Fibroblast of skin of right biceps (primary cell): ENCODE measurements at places on chromosomes 3 and 15.
A peak's percentile ranks its signal among the peaks of the same experiment; 100 is the strongest.

DNA sequence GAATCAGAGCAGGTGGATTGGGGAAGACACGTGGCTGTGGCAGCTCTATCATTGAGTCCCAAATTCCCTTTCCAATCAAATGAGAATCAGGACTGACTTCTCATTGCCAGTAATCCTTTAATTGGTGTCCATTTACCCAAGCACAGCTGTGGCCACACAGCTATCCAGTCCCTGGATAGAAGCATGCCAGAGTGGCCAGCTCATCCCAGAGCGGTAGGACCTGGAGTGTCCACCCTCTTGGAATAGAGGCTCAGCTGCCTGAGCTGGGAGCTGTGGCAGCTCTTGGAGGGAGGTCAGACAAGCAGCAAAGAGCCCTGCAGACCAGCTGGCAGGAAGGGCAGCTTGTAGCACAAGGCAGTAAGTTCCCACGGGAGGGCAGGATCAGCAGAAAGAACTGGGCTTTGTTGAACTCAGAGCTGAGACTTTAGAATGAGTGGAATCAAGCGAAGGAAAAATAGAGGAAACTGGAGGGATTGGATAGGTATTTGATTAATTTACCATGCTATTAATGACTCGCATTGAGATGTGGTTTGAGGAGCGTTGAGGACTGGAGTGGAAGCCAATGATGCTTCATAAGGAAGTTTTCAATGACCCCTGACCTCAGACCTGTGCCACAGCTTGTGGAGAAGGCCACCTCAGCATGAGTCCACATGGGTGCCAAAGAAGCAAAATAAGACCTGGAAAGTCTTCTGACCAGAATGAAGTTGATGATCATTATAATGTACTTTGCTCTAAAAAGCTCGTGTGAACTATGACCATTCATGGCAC, 6.9 kb upstream of the ALPK3 start:
- no peak for DNase-seq

- DNase-seq, result no peak
Measured at GRCh38 chr3:20583648-20584047, 397.6 kb upstream of the SGO1 start.

DNA sequence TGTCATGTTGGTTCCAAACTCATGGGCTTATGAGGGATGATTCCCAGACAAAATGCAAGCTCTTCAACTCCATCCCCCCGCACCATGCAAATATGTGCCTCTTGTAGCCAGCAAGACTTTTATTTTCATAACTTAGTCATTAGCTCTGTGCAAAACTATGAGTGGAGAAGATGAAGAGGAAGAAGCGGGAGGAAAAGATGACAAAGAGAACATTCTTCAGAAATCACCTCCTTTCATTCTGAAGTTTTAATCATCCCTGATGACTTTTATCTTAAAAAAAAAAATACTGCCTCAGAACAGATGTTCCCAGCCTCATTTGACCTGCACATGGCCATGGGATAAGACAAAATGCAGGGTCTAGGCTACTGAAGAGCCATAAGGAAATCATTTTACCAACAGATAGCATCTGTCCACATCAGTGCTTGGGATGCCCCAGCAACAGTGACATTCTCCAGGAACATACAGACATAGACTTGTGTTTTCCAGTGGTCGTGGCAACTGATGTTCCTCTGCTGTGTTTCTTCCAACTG, 145.5 kb downstream of the WNT5A start:
- DNase-seq, result peak; percentile 91

DNA sequence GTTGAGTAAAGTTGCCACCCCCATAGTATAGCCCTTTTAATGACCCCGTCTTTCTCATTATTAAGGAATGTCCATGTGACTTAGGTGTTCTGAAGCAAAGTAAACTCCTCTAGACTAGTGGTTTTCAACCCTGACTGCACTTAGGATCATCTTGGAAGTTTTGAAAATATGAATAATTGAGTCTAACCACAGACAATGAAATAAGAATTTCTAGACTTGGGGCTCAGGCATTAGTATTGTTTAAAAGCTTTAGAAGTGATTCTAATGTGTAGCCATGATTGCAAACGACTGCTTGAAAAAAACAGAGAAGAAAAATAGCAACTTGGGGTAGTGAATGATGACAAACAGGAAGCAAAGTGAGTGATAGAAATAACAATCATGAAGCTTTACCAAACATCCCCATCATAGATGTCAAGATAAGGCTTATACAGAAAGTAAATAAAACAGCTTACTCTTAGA, 35.0 kb downstream of the ALCAM start:
- peak; percentile 67 for DNase-seq

DNA sequence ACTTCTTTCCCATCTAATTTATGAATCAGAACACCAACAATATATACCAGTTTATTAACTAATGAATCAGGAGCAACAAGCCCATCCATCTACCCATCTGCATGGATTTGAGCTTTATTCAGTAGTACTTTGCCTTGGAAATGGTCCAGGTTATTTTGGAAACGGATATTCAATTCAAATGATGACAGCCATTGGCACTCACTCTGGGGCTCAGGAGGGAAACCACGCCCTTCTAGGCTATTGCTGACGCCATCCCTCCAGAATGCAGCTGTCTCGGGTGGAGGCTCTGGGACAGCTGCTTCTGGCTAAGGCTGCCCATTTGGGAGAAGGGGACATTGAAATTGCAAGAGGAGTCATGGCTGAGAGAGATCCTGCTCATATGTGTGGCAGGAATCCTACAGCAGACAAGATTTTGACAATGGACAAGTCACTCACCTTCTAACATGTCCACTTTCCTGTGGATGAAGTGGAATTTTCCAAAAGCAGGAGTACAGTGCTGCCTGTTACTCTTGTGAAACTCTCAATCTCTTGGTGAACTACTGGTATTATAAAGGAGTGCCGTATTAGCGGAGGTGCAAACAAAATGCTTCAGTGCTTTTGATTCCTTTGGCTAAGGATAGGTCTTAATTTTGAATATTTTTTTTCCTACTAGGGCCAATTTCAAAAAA, 29.3 kb upstream of the TRAK1 start:
- peak; percentile 97 for DNase-seq

DNA sequence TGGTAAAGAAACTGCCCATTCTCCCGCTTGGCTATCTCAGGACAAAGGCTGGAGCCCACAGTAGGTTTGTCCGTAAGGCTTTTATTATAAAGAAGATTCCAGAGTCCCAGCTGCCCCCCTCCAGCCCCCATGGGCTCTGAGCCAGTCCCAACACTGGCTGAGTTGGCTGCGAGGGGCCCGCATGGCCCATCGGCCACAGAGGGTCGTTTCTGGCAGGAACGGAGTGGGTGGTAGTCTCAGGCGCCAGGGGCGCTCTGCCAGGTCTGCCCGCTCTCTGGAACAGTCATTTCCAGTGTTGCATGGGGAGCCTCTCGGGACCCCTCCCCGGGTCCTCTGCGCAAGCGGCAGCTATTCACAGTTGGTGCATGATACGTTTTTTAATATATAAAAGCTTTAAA, 12.2 kb downstream of the H1-8 start:
- no peak for DNase-seq

GRCh38 chr3:50564321-50564720, 3.2 kb downstream of the C3orf18 start:
- no peak for DNase-seq

- no peak for DNase-seq
Measured at GRCh38 chr3:4849739-4850138, 129.5 kb upstream of the BHLHE40 start.

DNA sequence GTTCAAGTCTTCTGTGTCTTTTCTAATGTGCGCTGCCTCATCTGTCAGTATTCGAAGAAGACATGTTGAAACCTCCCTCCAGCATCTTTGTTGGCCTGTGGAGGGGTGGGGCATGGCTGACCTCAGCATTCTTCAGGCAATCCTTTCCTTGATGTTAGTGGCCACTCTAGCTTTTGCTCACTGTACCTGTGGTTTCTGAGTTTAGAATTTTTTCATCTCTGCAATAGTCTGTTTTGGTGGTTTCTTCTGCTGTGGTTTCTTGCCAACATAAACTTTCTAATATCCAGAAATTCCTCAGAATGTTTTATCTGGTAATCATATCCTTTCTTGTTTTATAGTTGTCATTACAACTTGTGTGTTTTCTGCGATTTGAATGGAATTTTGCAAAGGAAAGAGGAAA, 251.3 kb upstream of the NR2E3 start:
- DNase-seq, result peak; percentile 91

GRCh38 chr15:85974348-85974705, 105.3 kb upstream of the AGBL1 start:
- DNase-seq, result peak; percentile 14

DNA sequence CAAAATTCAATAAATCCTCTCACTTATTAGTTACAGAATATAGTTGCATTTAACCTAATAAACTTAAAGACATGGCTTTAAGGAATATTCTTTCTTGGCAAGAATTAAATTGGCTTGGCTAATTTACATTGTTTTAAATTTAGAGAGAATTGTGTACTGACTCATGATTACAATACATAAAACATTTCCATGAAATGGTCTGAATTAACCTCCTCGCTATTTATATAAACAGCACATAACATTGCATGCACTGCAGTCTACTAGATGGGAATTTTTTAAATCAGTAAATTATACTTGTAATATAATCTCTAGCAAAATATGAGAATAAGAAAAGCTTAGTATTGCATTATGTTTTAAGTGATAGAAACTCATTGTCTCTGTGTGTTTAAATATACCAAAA, 268.9 kb downstream of the SHOX2 start:
- DNase-seq, result no peak

DNA sequence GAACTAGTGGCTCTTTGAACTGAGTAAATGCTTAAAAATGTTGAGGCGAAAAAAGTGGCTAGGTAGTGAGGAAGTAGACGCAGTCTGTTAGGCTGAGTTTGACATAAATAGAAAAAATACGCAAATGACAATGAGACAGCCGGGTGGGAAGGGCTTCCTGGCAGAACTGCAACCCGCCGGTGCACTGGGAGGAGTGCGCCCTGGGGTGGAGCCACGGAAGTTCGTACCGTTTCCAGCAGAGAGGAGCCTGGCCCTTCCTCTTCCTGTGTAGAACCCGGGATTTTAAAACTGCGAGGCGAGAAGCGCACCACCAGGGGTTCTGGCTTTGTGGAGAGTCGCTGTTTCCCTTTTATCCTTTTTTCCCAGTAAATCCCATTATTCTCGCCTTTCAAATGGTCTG, 602.6 kb downstream of the PYDC2 start:
- DNase-seq, result peak; percentile 55

DNA sequence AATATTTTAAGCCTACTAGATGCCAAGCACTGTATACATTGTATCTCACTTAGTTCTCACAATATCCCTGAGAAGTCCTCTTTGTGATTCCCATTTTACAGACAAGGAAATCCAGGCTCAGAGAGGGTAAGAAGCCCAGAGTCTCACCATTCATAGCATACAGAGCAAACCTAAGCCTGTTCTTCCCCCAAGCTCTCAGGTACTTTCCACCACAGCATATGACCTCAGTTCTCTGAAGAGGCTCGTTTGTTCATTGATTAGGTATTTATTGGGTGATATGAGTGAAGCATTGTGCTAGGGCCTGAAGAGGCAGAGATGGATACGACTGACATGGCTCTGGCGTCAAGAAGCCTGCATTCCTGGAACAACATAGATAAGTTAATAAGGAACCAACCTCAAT, 310.9 kb upstream of the UMPS start:
- DNase-seq, result no peak

GRCh38 chr15:101237251-101237650, 14.6 kb downstream of the CHSY1 start:
- DNase-seq, result no peak

- DNase-seq, result peak; percentile 60
Measured at GRCh38 chr3:54970895-54971294, 43.0 kb upstream of the LRTM1 start.

DNA sequence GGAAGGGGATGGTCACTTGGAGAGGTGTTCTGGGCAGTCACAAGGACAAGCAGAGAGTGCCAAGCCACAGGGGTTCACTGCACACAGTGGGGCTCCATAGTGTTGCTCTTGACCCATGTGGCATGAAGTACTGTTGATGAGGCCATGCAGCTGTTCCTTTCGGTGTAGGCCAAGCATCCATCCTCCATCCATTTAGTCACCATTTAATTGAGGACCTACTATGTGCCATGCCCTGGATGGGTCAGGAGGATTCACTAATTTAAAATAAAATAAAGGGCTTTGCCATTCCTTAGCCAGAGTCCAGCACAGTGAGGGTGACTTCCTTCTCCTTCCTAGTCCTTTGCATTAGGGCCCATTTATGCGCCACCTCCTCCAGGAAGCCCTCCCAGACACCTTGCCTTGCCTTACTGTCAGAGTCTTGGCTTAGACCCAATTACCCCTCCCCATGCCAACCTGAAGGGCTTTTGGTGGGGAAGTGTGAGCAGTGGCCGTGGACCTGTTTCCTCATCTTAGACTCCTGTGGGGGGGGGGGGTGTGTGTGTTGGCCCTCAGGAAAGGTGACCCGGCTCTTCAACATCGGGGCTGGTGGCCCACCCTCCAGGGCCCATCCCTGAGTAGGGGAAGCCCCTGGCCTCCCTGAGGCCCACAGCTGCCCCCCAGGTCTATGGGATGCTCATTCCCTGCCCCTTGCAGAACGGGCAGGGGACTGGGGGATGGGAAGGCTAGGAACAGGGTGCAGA, 25.6 kb downstream of the PSTPIP1 start:
- DNase-seq, result no peak

DNA sequence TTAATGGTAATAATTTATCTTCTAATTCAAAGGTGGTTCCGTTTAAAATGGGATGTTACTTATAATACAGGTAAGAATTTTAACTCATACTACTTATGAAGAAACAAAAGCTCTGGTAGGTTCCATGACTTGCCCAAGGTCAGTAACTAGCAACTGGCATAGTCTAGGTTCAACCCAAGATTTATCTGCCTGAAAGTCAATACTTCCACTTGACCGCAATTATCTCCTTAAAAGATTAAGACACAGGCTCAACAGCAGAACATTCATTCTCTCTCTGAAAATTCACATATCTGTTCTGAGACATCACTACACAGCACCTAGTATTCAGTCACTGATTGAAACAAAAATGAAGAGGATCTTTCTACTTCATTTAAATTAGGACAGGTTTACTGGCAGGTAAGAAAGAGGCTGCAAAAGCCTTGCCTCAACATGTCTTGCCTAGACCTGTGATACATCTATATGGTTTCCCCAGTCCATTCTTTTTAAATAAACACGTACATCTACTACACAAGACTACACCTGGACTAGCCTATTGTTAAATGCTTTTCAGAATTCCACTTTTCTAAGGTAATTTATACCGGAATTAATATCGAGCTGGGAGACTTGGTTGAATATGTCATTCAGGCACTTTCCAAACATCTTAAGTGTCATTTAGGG, 1.2 kb downstream of the CSNK1G1 start:
- DNase-seq, result no peak

DNA sequence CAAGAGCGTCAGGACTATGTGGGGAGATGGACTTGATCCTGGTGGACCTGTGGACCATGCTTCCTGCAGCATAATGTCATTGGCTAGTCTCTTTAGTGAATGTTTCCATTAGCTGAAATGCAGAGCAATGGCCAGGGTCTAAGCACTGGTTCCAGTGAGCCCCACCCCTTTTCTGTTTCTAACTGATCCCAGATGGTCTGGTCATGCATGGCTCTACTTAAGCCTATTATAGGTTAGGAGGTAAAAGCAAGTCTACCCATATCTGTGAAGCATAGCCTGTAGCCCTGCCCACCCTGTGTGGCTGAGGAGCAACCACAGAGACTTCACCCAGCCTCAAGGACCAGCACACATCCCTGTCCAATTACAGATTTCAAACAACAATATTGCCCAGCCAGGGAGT, 419.2 kb downstream of the ZNF385D start:
- DNase-seq, result no peak
